ENCODE measurements at places on chromosomes 4 and X.
A peak's percentile ranks its signal among the peaks of the same experiment; 100 is the strongest.

- DNase-seq: no peak
These were observed 130.2 kb downstream of the TMA16 start for GRCh38 chr4:163624727-163625126.

DNA sequence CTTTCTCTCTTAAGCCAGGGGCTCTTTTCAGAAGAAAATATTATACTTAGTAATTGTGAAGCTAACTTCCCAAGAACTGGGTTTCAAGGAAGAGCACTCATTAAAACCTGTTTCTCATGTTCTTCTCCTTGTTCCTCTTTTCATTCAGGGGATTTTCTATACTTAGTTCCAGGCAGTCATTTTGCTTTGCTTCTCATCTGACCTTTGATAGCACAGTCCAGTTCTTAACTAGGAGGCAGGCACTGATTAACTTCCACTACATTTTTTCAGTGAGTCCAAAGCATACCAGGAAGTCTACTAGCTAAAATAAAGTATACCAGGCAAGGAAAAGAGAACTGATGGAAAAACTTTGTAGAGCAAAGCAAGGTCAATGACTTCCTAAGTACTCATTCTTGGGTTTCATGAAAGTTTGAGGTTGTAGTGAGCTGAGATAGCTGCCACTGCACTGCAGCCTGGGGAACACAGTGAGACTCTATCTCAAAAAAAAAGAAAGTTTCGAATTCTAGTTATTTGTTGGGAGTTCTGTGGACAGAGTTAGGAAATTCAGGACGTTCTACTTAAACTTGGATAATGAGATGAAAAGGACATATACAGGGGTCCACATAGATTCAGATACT is 190.1 kb upstream of the HS3ST1 start:
- DNase-seq: no peak

DNA sequence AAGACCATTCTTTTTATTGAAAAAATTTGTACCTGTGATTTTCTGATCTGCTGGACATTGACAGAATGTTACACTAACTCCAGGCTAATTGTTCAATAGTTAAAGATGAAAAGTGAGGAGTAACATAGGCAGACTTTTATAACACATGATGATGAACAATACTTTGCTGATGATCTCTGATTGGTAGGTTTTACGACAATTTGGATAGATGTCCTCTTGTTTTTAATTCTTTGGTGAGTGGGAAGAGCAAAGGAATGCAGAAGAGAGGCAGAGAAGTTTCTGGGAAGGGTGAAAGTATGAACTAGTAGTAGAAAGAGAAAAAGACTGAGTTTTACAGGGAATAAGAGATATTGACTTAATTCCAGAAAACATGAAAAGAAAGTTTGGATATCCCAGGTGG is 267.3 kb upstream of the HAND2 start:
- DNase-seq: no peak

DNA sequence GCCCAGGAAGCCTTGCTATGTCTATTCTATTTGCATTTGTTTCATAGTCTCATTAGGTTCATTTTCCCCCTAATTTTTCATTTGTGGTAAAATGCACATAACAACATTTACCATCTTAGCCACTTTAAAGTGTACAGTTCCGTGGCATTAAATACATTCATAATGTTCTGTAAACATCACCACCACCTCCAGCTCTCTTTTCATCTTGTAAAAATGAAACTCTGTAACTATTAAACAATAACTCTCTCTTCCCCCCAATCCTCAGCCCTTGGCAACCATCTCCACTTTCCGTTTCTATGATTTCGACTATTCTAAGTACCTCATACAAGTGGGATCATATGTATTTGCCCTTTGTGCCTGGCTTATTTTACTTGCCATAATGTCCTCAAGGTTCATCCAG is 19.9 kb downstream of the ARHGEF38 start:
- DNase-seq: no peak

- DNase-seq: no peak
These were observed 31.0 kb upstream of the SLC34A2 start for GRCh38 chr4:25624616-25625015.

- DNase-seq: no peak
These were observed 119.8 kb downstream of the ZNF330 start for GRCh38 chr4:141340458-141340857.

DNA sequence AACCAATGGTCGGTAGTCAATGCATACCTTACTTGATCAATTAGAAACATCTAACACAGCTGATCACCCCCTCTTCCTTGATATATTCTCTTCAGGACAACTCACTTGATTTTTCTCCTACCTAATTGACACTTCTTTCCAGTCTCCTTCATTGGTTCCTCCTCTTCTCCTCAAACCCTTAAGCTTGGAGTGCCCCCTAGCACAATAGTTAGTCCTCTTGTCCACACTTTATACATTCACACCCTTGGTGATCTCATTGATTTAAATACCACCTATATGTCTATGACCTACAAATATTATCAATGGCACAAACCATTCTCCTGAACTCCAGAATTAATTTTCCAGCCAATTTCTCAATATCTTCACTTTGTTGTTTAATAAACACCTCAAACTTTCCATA is 724.0 kb downstream of the ADGRL3 start:
- no peak for DNase-seq

DNA sequence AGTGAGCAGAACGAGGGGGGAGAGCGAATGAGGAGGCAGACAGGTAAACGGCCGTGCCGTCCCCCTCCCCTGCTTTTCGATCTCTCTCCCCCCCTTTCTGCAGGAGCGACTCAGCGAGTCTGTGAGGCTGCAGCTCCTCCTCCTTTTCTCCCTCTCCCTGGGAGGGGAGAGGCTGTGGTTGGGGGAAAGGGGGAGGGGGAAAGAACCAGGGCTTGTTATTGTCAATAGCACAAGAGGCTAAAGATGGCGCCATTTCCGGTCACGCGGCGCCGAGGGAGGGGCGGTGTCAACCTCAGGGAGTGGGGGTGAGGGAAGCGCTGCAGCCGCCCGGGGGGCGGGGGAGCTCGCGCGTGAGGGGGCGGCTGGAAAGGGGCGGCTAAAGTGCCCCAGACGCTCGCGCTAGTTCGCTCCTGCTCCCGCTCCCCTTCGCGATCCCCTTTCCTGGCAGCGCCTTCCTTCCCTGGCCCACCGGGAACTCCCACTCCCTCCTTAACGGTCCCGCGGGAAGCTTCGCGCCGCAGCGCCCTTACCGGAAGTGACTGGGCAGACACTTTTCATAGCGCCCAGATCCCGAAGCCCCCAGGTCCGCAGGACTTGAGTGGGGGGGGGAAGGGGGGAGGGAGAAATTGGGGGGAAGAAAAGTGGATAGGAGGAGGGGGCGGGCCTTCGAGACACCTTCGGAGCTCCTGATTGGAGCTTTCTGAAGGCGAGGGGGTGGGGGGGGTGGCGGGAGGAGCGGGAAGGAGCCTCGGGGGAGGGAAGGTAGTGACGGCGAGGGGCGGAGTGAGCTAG is at the start of gene CUL4B:
Gene CUL4B, minus strand, starts transcription at position 121 of the 792 bp plus-strand sequence. CDS start 324 bp downstream, outside the sequence.
- peak; percentile 89 for DNase-seq

- DNase-seq: no peak
These were observed 1.4 kb upstream of the PHF8 start for GRCh38 chrX:54045563-54046228.

GRCh38 chrX:46953597-46953996 is 41.4 kb downstream of the JADE3 start:
- no peak for DNase-seq

- DNase-seq: no peak
These were observed 91.0 kb downstream of the MID1 start for GRCh38 chrX:10529344-10529743.

- no peak for DNase-seq
These were observed 227.7 kb downstream of the BCOR start for GRCh38 chrX:39869846-39870601.

- no peak for DNase-seq
These were observed 57.0 kb upstream of the RAP1GDS1 start for GRCh38 chr4:98204236-98204553.

GRCh38 chrX:46597771-46598170 is 24.2 kb downstream of the CHST7 start:
- no peak for DNase-seq

DNA sequence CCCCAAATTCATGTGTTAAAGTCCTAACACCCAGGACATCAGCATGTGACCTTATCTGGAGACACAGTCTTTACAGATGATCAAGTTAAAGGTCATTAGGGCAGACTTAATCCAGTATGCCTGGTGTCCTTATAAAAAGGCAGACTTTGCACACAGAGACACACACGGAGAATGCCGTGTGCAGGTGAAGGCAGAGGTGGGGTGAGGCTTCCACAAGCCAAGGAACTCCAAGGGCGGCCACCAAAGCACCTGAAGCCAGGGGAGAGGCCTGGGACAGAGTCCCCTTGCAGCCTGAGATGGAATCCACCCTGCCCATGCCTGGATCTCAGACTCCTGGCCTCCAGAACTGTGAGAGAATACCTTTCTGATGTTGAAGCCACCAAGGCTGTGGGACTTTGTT is 26.1 kb upstream of the SORCS2 start:
- no peak for DNase-seq

GRCh38 chrX:153725039-153725831 is 579 bp downstream of the ABCD1 start:
- no peak for DNase-seq

DNA sequence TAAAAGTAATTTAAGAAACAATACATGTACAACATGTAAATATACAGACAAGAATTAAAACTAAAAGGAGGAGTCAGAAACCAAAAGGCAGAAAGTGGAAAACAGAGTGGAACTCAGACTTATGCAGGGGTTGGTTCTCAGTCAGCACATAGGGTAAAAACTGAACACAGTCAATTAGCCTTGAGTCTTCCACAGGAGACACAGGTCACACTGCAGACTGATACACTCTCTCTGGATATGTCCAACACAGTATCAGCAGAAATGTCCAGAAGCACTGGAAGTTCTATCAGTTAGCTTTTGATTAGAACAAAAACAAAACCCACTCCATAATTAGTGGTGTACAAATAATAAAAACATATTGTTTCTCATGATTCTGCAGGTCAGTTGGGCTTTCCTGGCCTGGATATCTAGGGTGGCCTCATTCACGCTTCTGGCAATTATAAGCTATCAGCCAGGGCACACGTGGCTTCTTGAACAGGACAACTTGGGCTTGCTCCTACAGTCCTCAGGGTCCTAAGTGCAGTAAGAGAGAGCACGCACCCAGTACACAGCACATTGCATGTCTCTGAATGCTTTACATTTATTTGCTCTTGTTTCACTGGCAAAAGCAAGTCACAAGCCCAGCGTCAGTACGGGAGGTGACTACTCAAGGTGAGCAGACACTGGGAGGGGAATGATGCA is 21.6 kb downstream of the TEC start:
- DNase-seq: no peak

- no peak for DNase-seq
These were observed 8.8 kb upstream of the MND1 start for GRCh38 chr4:153335665-153336064.

- DNase-seq: no peak
These were observed 1637.3 kb upstream of the PABPC4L start for GRCh38 chr4:135838889-135839288.
